H9 (cell line): ENCODE measurements at places on chromosomes 2 and 18.
A peak's percentile ranks its signal among the peaks of the same experiment; 100 is the strongest.

DNA sequence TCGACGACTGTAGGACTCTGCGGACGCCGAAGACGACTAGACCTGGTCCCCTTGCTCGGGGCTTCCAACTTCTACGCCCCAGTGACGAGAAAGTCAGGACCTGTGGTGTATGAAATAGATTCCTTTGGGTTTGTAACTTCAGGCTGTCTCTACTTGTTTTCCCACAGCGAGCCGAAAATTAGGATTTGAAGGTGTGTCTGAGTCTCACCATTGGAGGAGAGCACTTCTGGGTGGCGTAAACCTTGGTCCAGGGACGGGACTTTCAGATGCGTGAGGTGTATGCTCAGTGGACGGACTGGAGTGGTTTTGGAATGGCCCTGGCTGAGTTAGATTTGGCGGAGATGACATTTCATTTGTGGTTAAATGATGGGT is 1.3 kb downstream of the BIRC6 start:
- no peak for DNase-seq

- no peak for DNase-seq
These were observed 51.7 kb upstream of the SATB2 start for GRCh38 chr2:199509403-199509802.

GRCh38 chr2:6647046-6647445 is 218.7 kb downstream of the CMPK2 start:
- DNase-seq, result no peak

GRCh38 chr18:39453882-39454281 is 1888.3 kb upstream of the CELF4 start:
- DNase-seq, result no peak

- DNase-seq, result no peak
These were observed 4.6 kb downstream of the RPS27A start for GRCh38 chr2:55236992-55237543.

DNA sequence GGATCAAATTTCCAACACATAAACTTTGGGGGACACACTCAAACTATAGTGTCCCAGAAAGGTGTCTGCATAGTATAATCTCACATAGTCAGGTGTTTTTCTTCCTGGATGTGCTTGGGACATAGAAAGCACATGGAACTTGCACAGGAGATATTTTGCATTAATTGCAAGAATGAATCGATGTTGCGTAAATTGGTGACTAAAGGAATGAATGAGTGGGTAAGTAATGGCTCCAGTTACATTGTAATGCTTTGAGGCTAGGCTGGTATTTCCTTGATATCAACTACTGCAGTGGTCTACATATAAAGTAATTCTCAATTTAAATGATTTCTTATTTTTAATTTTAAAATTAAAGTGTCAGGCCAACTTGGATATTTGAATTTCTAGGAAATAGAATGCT is 53.4 kb downstream of the SH3RF3 start:
- DNase-seq, result no peak

DNA sequence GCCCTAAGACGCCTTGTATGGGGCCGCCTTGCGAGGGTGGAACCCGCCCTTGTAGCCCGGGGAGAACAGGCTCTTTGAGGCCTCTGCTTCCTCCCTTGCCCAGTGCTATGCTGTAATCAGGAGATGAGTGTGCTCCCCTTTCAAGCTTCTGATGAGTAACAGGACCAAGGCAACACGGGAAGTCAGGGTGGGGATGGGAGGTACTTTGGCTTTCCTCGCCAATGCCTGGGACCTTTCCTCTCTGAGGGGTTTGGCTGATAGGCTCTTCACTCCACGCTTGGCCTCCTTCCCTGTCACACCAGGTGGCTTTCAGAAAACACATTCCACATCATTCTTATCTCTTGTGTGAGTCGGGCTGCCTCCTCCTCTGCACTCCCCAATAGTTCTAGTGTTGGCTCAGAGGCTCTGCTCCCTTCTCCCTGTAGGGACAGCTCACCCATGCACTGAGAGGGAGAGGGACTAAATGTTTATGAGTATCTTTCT is 223.7 kb upstream of the TRIB2 start:
- no peak for DNase-seq

GRCh38 chr18:78889250-78889649 is 90.4 kb upstream of the SALL3 start:
- no peak for DNase-seq

DNA sequence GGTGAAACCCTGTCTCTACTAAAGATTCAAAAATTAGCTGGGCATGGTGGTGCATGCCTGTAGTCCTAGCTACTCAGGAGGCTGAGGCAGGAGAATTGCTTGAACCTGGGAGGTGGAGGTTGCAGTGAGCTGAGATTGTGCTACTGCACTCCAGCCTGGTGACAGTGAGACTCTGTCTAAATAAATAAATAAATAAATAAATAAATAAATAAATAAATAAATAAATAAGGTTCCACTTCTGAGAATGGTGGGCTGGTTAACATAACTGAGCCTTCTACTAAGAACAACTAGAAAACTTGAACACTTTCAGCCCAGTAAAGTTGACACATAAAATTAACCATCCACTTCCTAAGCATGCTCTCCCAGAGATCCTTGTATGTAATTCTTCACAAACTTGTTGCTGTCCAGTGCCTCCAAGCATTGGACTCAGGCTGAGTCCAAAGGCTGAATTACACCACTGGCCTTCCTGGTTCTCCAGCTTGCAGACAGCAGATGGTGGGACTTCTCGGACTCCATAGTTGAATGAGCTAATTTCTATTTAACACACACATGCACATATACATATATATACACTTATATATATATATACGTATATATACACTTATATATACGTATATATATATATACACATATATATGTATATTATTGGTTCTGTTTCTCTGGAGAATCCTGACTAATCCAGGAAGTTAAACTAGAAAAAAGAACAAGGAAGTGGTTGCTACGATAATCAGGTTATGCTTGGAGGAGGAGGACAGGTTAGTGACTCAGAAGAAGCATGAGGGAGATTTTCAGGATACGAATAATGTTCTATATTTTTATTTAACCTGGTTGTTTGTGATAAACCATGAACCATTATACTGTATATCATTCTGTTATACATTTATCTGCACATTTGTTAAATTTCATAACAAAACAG is 348.8 kb downstream of the METTL4 start:
- no peak for DNase-seq

- DNase-seq, result no peak
These were observed 68.2 kb downstream of the ZNF521 start for GRCh38 chr18:25283781-25284180.

- no peak for DNase-seq
These were observed 107.9 kb downstream of the B3GNT2 start for GRCh38 chr2:62303788-62304187.

DNA sequence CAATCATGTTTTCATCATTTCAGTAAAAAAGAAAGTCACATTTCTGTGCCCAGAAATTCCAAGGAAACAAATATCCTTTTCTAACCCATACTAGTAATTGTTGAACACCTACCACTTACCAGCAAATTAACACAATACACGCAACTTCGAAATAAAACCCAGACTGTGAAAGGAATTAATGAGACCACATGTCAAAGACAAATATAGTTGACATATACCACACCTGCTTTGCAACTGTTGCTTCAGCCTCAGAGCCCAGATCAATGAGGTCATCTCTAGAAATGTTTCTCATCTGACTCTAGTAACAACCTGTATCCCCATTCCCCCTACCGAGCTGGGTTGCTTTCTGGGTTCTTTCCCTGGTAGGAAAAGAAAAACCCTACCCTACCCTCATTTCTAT is 52.6 kb downstream of the TRIP12 start:
- no peak for DNase-seq

DNA sequence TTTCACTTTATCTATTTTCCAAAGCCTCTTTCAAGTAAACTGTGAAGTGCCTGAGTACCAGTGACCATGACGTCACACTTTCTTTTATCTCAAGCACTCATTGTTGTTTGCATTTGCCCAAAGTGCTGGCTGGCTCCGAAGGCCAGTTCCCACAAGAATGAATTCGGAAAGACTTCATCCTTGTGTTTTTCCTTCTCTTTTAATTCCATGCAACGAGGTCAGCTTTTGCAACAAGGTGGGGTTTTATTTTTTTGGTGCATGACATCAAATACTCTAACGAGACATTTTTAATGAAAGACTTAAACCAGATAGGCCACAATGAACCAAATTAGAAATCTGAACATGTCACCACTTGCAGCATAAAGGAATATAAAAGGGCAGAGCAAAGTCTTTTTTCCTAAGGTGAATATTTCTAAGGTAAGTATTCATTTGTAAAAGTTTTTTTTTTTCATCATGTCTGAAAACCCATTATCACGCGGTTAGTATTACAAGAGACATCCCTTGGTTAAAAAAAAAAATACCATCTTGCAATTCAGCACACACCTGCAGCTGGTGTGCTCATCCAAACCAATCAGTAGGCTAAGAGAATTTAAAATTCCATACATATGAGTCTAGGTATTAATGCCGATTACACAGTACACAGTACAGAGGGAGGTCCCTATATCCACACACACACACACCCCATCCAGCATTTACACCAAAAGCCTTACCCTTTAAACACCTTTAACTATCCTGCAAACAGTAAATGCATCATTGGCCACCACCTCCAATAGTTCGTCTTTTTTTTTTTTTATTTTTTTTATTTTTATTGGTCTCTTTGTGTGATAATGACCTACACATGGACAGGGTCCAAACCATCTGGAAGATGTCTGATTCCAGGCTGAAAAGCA is 2.3 kb downstream of the ARL4C start:
- no peak for DNase-seq

GRCh38 chr18:63808125-63808524 is 32.9 kb downstream of the SERPINB7 start:
- no peak for DNase-seq

DNA sequence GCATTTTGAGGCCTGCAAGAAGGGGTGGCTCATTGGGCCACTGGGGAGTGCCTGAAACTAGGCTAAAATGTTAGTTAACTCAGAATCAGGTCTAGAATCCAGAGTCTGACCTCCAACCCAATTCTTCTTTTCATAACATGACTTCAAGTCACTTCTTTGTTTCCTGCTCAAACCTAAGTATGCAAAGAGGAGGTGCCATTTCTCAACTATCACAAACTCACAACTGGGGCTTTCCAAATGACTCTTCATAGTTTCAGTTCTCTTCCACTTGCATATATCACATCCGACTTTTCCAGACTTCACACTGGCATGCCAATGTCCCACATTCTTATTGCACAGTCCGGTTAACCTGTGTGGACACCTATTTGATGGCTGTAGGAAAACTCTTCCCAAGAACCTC is 211.6 kb downstream of the TCF4 start:
- no peak for DNase-seq

- peak; percentile 38 for DNase-seq
These were observed 48.5 kb upstream of the PROKR1 start for GRCh38 chr2:68594674-68595492.

- no peak for DNase-seq
These were observed 63.4 kb downstream of the TACR1 start for GRCh38 chr2:75135776-75136400.

GRCh38 chr2:228144961-228145360 is 36.5 kb downstream of the SPHKAP start:
- DNase-seq, result no peak

DNA sequence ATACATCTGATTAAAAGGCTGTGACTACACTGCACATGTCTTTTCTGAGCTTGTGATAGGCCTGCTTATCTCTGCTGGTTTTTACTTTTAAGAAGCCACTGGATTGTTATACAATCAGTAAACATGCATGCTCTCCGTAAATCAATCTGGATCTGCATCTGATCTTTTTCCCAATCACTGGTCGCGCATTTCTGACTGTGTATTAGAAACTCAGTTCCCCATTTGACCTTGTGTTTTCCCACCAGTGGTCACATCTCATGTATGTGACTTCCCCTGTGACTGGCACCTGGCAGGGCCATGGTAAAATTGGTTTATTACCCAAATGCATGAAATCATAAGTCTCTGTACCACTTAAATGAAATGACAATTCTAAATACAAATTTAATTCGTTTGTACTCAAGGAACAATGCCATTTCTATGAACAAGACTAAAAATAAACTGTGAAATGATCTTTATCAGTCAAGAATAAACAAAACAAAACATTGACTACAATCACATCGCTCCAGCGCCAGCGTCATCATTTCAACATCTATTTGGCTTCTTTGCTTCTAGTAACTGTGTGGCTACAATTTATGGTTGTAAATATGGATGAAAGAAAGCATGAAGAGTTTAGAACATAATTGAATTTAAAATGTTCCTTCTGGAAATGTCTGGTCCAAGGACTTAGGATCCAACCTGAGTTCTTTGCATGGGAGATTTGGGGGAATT is 396.6 kb upstream of the TRIB2 start:
- DNase-seq, result no peak
